ENCODE measurements at places on chromosomes 4 and X.

GRCh38 chr4:173651651-173652282, 121.7 kb upstream of the HAND2 start:
- DNase-seq = no peak

DNA sequence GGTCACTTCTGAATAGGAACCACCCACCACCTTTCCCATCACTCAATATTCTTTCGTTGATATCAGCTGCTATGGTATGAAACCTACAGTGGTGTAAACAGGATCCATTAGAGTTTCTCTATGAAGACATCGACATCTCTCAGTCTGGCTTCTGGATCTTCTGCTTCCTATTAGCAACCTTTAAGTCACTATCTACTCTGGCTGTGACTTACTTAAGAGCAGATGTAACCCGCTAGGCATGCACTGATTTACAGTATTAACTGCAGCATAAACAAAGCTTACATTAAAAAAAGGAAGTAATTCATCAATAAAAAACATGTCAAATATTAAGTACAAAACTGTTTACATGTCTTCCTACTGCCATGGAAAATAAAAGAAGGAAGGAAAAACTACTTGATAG, 96.4 kb downstream of the ANAPC10 start:
- no peak for DNase-seq

GRCh38 chrX:22165732-22166457, 106.8 kb upstream of the CBLL2 start:
- DNase-seq = peak; percentile 28

DNA sequence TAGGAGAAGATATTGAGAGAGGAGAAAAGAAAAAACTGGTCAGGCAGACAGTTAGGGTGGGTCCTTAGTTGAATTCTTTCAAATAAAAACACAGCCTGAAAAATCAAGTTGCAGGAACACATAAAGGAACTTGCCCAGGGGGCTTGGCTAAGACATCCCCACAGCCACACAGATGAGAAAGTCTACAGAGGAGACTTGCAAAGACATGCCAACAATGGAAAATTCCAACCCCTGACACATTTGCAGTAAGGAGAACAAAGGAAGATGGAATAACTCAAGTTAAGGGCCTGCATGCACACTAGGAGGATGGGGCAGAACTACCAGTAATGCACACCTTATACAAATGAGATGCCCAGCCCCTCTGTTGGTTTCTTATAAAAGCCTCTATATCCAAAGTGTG, 197.6 kb downstream of the CPXCR1 start:
- no peak for DNase-seq

GRCh38 chr4:153295131-153295755, 49.2 kb upstream of the MND1 start:
- DNase-seq = no peak

DNA sequence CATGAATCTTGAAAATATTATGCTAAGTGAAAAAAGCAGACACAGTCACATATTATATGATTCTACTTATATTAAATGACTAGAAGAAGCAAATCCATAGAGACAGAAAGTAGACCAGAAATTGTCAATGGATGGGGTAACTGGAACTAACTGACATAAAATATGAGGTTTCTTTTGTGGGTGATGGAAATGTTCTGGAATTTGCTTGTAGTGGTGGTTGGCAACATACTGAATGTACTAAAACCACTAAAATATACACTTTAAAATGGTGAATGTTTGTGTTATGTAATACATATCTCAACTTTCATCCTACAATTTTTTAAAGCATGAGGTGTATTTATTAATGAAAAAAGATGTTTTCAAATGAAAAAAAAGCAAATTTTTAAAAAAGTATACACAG, 14.7 kb downstream of the CNOT6L start:
- DNase-seq = no peak

DNA sequence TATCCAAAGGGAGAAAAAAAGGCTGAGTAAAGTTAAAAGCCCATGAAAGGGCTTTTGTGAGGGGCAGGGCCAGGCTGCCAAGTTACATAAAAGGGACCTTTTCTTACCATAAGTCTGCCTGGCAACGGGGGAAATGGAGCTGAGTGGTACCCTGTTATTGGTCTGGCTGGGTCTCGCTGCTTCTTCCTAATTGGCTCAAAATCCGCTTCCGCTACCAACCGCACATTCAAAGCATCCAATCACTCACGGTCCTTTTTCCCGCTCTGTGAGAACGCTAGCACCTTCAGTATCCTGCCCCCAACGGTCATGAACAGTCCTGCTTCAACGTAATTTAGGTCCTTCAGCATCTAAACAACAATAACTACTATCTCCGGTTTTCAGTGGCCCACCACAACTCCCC, 611 bp downstream of the TEX11 start:
- DNase-seq = no peak

DNA sequence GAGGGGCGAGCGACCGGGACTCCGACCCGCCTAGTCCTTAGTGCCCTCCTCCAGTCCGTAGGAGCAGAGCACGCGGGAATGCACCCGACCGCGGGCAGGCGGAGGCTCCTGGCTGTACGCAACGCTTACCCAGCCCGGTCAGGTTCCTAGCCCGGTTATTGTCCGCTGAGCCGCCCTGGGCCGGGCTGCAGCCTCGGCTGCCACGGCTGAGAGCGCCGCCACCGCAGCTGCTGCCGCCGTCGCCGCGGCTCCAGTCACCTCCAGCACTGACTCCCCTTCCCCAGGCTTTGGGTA, at the start of gene AMER1:
Gene AMER1, minus strand, starts transcription at position 268 of the 294 bp plus-strand sequence. CDS start 12,422 bp downstream, outside the sequence.
- DNase-seq = no peak

GRCh38 chrX:110317061-110317819, 645 bp downstream of the AMMECR1 start:
- no peak for DNase-seq

- peak; percentile 67 for DNase-seq
These were observed 73.3 kb downstream of the SHOX start for GRCh38 chrX:703866-704265.

DNA sequence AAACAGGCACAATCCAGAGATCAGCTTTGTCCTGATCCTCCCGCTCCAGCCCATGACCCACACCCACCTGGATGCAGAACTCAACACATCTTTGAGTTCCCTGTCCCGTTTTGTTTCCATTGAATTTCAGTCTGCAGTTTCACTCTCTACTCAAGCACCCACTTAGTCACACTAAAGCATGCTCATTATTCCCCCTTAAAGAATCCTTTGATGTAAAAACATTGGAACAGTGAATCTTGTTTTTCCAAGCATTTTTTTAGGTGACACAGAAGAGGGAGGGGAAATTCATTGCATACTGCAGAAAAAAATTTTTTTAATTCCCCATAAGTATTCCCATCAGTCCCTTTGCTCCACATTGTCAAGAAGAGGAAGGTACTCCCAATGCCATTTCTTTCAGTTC, 249.7 kb upstream of the TTC29 start:
- no peak for DNase-seq
